ENCODE measurements at places on chromosomes 7 and 10.

- no peak for DNase-seq
Measured at GRCh38 chr7:70347463-70348254, 749.4 kb downstream of the AUTS2 start.

GRCh38 chr7:13050703-13051102, 363.3 kb downstream of the ARL4A start:
- DNase-seq: no peak

DNA sequence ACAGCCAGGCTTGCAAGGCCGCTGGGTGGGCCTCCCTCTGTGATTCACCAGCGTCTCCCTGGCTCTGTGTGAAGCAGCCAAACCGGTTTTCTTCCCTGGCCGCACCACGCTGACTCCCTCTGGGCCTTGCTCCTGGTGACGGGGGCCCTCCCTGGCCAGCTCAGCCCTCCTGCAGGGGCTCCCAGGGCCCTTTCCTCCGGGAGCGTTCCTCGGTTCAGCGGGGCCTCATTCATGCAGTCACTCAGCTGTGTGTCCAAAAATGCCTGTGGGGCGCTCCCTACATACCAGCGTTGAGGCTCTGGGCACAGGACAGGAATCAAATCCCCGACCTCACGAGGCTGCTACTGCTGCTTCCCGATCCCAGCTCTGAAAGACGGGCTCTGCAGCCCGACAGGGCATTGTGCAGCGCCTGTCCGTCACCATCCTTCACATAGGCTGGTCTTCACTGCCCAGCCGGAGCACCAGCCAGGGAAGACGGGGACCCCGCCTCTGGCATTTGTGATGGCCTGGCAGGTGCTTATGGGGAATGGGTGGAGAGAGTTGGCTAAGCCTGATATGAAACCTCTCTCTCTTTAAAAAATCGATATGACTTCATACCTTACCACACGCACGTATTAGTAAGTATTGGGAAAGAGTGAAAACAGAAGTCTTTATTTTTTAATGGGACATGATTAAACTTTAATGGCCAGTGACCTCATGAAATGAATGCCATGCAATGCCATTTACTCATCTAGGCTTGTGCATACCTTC, 110.0 kb upstream of the SHH start:
- peak; percentile 14 for DNase-seq

DNA sequence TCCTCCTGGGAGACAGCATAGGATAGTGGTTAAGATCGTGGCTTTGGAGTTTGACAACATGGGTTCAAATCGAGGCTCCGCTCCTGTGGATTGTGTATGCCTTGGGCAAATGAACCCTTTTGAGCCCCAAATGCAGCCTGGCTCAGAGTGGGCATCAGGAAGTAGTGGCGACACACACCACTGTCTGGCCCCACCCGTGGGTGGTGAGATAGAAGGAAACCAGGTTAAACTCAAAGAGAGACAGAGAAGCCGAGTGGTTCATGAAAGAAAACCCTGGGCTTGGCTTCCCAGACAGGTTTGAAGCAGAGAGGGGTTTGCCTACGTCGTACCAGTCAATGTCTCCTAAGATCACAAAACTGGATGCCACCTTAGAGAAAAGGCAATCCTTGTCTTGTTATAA, 57.7 kb downstream of the PRTFDC1 start:
- no peak for DNase-seq

DNA sequence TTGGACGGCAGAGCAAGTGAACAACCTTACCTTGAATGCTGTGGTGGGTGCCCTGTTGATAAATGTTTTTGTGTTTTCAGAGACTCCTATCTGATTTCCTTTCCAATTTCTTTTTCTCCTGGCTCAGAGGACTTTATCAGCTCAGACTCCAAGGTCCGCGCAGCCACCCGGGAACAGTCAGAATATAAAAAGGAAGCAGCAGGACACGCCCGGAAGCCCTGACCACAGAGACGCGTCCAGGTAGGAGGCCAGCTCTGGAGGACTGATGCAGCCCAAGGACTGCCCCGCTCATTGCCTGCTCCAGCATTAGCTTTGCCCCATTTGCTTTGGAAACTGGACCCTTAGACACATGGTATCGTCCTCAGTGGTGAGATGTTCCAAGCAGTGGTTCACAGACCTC, 61.3 kb downstream of the TACC2 start:
- DNase-seq: no peak

GRCh38 chr10:114662646-114663217, 4.7 kb upstream of the ABLIM1 start:
- peak; percentile 74 for DNase-seq

Data from DMS153 (cell line).